ENCODE measurements at places on chromosomes 11 and 22.

DNA sequence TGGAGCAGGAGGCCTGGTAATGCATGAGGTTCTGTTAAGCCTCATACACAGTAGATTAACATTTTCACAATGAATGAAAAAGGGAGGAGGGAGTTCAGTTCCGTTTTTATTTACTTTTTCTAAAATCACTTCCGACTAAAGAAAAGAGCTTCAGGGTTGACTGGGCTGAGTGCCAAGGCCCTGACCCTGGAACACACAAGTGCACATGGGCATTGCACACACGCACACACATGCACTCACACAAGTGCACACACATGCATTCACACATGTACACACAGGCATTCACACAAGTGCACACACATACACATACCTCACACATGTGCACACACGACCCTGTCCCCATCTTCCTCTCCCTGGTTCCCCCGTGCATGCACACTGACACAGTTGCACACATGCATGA is 303.3 kb downstream of the BRD1 start:
- DNase-seq: no peak

- DNase-seq: no peak
Observed at GRCh38 chr22:31089160-31090100, 8.3 kb downstream of the SMTN start.

GRCh38 chr11:100923555-100923954 is 206.1 kb downstream of the PGR start:
- DNase-seq: no peak

- DNase-seq: no peak
Observed at GRCh38 chr22:24455039-24455438, 27.6 kb downstream of the ADORA2A start.

DNA sequence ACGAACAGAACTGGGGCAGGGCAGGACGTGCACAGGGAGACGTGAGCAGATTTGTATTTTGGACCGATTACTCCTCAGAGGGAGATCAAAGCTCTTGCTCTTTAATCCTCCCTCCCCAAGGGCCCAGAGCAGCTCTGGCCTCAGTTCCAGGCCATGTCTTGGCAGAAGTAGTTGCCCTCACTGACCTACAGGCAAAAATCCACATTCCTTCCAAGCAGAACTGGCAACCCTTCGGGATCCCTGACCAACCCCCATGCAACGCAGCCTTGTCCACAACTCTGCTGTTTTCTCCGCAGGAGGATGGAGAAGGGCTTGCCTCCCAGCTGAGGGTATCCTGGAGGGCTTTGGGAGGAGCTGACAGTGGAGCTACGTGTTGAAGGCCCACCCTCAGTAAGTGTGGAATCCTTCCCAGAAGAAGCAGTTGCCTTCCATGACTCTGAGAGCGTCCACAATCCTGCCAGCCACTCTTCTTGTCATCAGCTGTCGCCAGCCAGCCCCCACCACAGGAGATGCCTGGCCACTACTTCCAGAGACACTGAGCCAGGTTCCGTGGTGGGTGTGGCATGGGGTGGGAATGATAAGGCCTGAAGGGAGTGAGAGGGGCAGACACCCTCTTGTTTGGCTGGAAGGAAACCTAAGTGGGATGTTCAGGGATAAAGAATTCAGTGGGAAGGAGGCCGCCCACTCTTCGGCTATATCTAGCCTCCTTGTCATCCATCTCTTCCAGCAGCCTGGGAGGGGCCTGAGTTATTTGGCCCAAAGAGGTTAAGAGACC is 68.1 kb downstream of the PDE2A start:
- DNase-seq: no peak

GRCh38 chr11:127888386-127888785 is 699.0 kb downstream of the ETS1 start:
- no peak for DNase-seq
